Testis (tissue), 5 donors: ENCODE measurements at places on chromosomes 1 and 21. TPM values are rescaled to one million over a fixed set of nuclear protein-coding genes. Genes with fewer than 3 reads are reported as not detected.

The FCRLA gene
- not detected for total RNA-seq

The TMEM51 gene
- total RNA-seq: 5.3 TPM

The CASZ1 gene
- 12.3 TPM for total RNA-seq

The FNBP1L gene
- 54.4 TPM for total RNA-seq

The FTCD gene
- total RNA-seq: 50.5 TPM

DNA sequence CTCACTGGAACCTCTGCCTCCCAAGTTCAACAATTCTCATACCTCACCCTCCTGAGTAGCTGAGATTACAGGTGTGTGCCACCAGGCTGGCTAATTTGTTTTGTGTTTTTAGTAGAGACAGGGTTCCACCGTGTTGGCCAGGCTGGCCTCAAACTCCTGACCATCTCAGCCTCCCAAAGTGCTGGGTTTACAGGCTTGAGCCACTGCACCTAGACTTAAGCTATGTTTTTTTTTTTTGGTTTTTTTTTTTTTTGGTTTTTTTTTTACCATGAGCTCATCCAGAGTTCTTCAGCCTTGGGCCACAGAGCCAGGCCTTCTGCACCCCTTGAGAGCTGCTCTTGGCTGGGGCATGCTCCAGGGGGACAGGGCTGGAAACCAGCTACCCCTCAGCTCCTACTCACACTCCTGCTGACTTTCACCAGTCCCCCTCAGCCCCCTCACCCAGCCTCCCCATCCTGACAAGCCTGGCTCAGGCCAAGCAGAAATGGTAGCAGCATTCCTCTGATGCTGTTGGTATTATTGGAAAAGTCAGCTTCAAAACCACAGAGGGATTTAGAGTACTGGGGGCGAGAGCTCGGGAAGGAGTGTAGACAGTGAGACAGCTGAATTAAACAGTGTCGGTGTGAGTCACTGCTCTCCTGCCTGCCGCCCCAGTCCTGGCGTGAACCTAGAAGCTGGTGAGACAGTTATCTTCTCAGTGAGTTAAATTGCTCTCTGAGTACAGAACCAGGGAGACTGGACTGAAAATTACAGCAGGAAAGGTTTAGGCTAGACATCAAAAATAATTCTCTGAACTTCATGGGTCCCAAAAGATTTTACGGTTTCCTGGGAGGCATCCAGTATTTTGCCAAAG lies 63.7 kb downstream of the NAV1 start:
- no peak for DNase-seq

DNA sequence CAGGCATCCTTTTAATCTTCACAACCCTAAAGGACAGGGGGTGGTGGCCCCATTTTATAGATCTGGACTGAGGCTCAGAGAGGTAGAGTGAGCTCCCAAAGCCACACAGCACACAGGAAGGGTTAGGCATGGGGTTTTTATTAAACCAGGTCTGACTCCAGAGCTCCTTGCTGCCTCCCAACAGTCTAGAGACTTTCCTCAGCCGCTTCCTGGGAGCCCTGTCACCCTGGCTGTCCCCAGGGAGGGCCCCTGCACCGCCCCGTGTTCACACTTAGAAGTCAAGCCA lies 8.0 kb upstream of the EPHA8 start:
- no peak for DNase-seq

DNA sequence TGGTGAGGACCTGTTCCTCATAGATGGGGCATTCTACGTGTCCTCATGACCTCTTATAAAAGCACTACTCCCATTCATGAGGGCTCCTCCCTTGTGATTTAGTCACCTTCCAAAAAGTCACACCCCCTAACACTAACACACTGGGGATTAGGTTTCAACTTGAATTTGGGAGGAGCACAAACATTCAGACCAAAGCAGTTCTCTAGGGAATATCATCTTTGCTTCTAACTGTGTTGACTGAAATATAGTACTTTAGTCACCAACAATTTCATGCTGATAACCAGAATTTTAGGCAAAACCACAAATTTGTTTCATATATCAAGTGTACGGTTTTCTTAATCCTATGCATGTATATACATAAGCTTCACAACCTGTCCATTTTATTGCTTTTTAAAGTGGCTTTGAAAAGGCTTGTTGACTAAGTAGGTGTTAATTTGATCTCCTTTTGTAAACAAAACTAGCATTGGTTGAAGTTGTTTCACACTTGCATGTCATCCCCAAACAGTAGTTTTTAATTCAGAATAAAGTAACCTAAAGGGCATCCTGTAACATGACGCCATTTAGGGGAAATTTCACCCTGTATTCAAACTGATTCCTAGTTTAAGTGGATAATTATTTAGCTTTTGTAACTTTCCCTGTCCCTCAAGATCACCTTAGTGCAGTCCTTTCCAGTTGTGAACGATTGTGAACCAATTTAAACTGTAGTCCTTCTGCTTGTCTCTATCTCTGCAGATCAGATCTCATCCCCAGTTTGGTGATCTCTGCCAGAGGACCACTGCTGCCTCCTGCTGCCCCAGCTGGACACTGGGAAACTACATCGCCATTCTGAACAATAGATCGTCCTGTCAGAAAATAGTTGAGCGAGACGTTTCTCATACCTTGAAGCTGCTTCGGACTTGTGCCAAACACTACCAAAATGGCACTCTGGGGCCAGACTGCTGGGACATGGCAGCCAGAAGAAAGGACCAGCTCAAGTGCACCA lies 141.1 kb downstream of the TLR5 start:
- no peak for DNase-seq

- DNase-seq: no peak
Observed at GRCh38 chr1:22621761-22622160, 14.7 kb upstream of the C1QA start.

DNA sequence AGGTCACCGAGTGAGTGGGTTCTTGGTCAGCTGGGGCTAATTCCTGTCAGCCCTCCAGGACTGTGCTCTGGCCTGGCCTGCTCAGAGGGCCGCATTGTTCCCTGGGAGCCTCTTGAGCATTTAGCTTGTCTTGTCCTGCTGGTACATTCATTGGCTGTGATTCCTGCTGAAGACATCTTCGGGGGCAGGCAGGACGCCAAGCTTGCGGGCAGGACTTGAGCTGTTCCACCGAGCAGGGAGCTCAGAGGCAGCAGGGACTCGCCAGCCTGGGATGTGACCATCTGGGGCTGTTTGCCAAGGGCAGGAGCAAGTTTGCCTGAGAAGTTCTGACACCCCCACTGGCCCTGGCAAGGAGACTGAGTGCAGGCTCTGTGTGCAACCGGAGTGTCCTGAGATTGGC lies 7.0 kb upstream of the SLC26A9 start:
- DNase-seq: peak; percentile 69

DNA sequence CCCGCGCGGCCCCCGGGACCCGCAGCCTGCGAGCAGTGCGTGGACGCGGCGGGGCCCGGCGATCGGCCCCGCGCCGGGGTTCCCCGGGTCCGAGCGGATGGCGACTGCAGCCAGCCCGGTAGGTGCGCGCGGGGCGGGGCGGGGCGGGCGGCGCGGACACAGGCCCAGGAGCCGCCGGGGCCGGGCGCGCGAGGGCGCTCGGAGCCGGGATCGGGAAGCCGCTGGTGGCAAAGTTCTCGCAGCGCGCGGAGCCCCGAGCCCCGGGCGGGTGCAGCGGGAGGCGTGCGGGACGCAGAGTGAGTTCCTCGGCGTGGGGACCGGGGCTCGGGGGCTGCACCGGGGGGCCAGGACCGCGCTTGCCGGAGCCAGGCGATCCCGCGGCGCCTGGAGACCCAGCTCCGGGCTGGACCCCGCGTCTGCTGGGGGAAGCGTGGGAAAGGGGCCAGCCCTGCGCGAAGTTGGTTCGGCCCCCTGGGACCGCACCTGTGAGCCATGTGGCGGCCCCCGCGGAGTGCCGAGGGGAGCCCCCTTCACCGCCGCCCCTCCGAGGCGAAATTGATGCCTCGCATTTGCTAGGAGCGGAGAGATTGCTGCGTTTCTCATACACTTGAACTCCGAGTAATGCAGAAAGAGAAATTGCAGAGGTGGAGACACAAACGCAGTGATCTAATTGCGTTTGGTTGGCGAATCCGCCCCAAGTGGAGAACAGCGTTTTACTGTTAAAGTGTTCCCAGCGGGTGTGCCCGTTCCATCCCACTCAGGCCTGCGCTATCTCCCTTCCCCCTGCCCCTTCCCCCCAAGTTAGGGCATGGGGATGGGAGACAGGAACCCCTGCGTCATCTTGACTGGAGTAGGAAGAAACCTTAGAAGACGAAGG lies 228.9 kb upstream of the TMEM51 start:
- DNase-seq: peak; percentile 59

- DNase-seq: no peak
Observed at GRCh38 chr1:245395680-245396079, 240.9 kb downstream of the KIF26B start.

DNA sequence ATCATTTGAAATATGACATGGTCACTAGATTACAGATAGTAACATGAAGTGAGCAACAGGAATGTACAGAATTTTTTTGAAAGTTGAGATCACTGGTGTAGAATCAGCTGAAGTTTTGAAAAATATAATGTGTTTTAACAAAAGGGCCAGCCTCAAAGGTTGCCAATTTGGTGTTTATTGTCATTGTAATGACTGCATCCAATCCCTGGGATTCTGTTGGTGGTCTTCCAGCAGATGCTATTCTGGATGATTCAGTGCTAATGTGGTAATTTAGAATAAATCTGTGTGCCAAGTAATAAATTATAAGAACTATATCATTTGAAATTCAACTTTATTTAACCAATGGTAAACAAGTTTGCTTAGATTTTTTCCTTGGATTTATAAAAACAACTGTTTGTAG lies 436.4 kb upstream of the PKN2 start:
- DNase-seq: no peak

GRCh38 chr1:101312147-101312546 lies 75.3 kb downstream of the S1PR1 start:
- DNase-seq: no peak

GRCh38 chr21:37181059-37181458 lies 86.1 kb downstream of the VPS26C start:
- DNase-seq: no peak

DNA sequence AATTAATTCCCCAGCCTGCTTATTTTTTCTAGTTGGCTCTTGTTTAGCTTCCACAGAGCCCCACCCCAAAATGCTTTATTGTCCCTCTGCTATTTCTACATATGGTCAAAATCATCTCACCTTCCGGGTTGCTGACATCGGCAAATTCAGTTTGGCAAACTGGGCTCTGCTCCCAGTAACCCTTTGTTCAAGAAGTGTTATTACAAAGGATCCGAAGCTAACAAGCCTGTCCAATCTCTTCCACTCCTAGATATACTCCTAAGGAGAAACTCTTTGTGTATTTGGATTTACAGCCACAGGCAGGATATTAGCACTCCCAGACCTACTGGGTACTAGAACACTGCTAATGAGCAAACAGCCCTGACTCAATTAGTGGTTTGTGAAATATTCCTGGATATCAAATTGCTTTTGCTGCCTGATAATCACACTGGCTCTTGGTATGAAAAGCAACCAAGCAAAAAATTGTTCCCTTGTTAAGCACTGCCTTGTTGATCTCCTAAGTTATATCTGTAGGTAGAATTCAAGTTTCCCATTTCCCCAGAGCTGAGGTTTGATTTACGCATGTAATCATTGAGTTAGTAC lies 4.0 kb downstream of the JUN start:
- no peak for DNase-seq

DNA sequence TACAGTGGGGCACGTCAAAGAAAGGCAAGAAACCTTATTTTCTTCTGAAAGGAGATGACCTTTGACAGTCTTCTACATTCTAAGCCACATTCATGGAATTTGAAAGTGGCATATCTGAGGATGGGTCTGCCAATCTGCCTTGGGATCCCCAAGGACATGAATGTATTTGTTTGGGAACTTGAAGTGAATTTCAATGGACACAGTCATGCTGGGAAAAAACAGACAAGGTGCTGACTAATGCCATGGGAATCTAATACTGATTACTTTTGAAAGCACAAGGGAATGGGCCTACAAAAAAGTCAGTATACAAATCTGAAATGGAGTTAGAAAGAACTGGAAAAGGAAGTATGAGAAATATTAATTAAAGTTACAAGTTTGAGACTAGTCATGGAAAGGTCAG lies 128.8 kb downstream of the KCNJ6 start:
- no peak for DNase-seq

- DNase-seq: no peak
Observed at GRCh38 chr21:14607262-14607661, 61.1 kb upstream of the SAMSN1 start.

DNA sequence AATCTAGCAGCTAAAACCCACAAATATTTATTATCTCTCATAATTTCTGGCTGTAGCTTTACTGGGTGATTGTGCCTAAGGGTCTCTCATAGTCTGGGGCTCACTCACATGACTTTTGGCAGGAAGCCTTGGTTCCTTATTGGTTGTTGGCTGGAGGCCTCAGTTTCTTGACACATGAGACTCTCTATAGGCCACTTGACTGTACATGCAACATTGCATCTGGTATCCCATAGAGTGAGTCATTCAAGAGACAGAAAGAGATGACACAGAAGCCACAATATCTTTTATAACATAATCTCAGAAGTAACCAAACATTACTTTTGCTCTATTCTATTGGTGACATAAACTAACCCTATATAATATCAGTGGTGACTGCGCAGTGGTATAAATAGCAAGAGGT lies 128.5 kb upstream of the HNRNPU start:
- no peak for DNase-seq

GRCh38 chr21:32062591-32063227 lies 189.9 kb downstream of the HUNK start:
- no peak for DNase-seq

DNA sequence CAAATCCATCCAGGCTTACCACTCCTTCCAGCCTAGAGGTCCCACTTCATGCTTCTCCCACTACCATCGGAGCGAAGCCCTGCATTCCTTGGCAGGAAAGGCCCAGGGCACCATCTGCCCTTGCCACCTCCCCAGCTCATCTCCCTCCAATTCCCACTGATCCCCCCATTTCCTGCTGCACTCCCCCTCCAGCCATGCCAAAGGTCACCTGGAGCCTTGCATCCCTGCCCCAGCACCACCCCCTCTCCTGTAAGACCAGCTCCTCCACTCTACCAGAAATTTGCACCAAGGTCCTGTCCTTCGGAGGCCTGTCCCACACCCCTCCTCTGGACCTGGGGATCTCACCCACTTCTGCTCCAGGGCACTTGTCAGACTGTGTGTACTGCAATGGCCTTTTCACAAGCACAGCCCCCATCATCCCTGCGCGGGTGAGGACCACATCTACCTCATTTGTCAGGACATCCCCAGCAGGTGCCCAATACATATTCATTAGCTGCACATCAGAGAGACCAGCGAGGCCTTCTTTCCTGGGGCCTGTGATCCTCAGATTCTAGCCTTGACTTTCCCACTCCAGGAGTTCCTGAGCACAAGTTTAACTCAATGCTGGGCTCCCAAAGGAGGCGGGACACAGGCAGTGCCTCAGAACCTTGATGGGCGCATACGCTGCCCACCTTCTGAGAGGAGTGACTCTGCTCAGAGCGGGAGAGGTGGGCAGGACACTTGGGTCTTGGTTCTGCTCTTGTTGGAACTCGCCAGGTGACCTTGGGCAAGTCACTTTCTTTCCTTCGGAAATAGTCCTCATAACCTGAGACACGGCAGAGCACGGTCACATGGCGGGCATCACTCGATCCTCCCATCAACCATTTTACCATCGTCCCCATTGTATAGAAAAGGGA lies 49.9 kb upstream of the EDN2 start:
- no peak for DNase-seq
